Glomerular endothelial cell (primary cell): ENCODE measurements at places on chromosomes 12 and 14. TPM values are rescaled to one million over a fixed set of nuclear protein-coding genes. Genes with fewer than 3 reads are reported as not detected.
A peak's percentile ranks its signal among the peaks of the same experiment; 100 is the strongest.

Gene KRT72
- not detected in 2 replicates for total RNA-seq

Gene PLEK2
- total RNA-seq = 11.3 and 13.8 TPM in 2 replicates

Gene BMP4
- 27.3 and 50.6 TPM in 2 replicates for total RNA-seq

Gene SLCO1B1
- not detected in 2 replicates for total RNA-seq

Gene AHNAK2
- 47.2 and 79.6 TPM in 2 replicates for total RNA-seq

Gene BEGAIN
- 0.05 TPM in 1 of 2 replicates, not detected in the other for total RNA-seq

Gene DIO2
- 0.12 TPM in 1 of 2 replicates, not detected in the other for total RNA-seq

Gene MAP3K9
- total RNA-seq = 0.88 and 2.6 TPM in 2 replicates

Gene SLC5A8
- total RNA-seq = not detected in 2 replicates

Gene GPD1
- total RNA-seq = 2.6 TPM in 1 of 2 replicates, not detected in the other

Gene ADAM20
- total RNA-seq = 0.10 and 0.47 TPM in 2 replicates

Gene SIX6
- total RNA-seq = not detected in 2 replicates

GRCh38 chr12:58888131-58888783 is 32.0 kb downstream of the LRIG3 start:
- no peak for DNase-seq

- no peak for DNase-seq
These were observed 606 bp downstream of the TNFAIP2 start for GRCh38 chr14:103123634-103124500.

GRCh38 chr12:81627336-81628189 is 131.6 kb downstream of the PPFIA2 start:
- DNase-seq = peak; percentile 37

DNA sequence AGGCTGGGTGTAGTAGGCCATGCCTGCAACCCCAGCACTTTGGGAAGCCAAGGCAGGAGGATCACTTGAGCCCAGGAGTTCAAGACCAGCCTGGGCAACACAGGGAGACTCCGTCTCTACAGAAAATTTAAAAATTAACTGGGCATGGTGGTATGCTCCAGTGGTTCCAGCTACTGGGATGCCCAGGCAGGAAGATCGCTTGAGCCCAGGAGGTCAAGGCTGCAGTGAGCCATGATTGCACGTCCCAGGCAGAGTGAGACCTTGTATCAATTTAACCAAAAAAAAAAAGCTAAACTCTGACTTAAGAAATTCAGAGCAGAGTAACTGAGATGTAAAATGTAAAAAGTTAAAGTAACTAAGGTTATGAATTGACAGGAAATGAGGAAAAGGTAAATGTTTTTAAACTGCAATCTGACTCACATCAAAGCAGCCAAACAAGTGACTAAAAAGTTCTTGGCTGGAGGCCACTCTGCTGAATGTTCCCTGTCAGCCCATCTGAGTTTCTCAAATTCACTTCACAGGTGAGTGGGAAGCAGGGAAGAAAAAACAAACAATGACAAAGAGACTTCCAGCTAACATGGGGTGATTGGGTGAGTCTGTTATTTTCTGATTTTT is 21.3 kb downstream of the PRKD1 start:
- DNase-seq = no peak

DNA sequence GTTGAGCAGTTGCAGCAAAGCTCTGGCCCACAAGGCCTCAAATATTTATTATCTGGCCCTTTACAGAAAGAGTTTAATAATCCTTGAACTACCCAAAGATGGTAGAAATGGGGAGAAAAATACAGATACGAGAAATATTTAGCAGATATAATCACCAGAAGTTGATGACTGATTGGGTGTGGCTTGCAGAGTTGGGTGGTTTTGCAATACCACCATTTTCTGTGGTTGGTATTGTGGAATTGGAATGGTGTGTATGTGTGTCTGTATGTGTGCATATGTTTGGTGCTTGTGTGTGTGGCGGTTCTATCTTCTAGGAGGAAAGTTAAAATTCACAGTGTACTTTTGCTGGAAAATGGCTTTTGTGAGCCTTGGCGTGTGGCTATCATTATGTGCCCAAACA is 85.4 kb upstream of the MANSC4 start:
- no peak for DNase-seq

DNA sequence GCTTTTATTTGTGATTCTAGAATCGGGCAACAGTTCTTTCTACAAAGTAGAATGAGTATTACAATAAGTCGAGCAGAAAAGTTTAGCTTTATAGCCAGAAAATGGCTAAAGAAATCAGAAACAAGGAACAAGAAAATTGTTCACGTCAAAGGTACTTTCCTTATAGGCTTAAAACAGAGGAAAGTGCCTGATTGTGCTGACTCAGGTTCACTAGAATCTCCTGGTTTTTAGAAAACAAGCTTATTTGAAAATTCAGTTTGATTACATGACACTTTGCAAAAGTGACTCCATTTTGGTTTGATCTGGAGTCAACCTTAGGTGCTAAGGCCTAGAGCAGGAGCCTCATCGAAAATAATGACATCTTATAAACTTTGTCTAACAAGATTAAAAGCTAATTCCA is 564.7 kb upstream of the FLRT2 start:
- no peak for DNase-seq

GRCh38 chr14:100662879-100663760 is 63.6 kb upstream of the DLK1 start:
- peak; percentile 52 for DNase-seq

- DNase-seq = no peak
These were observed 28.8 kb downstream of the P2RX4 start for GRCh38 chr12:121238604-121239350.

DNA sequence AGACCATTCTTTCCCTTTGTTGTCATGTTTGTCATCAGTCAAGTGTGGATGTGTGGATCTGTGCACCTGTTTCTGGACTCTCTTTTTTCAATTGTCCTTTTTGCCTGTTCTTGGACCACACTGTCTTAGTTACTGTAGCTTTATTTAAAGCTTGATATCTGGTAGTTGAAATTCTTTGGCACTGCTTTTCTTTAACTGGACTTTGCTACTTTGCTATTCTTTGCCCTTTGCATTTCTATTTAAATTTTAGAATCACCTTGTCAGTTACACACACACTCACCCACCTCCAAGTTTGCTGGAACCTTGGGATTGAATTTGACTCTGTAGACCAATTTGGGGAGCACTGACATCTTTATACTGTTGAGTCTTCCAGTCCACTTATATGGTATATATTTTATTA is 61.5 kb downstream of the VRK1 start:
- no peak for DNase-seq

- DNase-seq = no peak
These were observed 17.1 kb downstream of the BCAT1 start for GRCh38 chr12:24931666-24932405.

DNA sequence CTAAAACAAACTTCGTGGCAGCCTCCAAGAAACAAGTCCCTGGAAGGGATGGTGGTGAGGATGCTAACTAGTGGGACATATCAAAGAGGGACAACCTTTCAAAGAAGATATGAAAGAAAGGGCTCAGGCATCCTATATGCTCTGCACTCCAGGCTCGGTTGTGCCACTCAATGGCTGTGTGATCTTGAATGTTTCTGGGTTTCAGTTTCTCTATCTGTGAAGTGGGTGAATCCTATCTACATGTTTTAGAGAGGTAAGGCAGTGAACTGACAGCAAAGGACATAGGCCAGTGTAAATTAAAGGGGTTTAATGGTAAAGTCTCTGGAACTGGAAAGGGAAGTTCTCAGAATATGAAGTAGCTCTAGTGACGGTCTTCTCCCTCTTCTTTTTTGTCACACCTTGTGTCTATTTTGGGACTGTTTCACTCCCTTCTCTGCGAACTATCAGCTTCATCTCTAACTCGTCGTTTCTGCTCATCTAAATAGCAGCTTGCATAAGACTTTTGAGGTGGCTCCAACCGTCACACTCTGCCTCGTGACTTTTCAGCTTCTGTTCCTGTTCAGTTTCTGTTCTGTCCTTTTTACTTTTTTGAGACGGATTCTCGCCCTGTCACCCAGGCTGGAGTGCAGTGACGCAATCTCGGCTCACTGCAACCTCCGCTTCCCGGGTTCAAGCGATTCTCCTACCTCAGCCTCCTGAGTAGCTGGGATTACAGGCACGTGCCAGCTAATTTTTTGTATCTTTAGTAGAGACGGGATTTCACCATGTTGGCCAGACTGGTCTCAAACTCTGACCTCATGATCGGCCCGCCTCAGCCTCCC is 273.6 kb downstream of the SUDS3 start:
- DNase-seq = no peak

DNA sequence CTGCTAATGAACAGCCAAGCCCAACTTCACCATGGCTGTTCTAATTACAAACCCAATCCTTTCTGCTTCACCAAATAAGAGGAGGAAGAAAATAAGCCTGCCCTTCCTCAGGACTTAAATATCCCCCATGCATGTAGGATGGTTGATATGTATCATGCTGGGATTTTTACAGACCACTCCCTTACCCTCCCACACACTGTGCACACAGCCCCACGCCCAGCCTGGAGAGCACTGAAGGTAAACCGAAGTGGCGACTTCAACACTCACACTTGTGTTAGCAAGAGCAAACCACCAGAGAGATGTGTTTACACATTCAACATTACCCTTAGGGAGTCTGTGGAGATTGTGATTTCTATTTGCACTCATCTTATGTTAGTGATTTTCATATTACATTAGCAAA is 241.2 kb downstream of the EGLN3 start:
- no peak for DNase-seq

DNA sequence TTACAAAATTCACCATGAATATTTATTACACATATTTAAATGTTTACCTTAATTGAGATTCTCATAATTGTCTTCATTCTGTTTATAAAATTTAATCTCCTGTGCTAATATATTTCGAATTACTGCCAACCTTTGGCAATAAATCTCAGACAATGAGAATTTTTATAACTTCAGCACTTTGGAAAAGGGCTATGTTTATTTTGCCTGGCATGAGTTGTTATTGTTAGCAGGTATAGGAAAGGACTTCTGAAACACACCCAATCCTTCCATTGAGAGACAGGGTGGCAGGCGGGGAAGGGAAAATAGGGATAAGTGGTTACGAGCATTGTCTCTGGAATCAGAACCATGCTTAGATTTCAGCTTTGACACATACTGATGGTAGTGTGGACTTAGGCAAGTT is 12.1 kb upstream of the MSRB3 start:
- no peak for DNase-seq

DNA sequence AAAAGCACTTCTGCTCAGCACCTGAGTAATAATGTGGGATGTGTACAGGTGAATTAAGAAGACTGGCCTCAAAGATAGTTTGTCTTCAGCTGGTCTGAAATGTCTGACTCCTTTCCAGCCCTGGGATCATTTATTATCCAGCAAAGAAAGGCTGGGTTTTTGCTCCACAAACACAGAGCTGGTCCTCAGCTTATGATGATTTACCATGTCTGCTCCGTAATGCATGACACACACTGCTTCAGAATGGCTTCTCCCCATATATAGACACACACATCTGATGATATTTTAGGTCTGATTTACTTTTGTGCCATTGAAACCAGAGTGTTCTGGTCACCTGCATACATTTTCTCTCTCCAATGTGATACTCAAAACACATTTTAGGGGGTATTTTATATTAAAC is 225.0 kb downstream of the SLC25A21 start:
- DNase-seq = no peak

- no peak for DNase-seq
These were observed 59.7 kb downstream of the PLXNC1 start for GRCh38 chr12:94207849-94208621.

DNA sequence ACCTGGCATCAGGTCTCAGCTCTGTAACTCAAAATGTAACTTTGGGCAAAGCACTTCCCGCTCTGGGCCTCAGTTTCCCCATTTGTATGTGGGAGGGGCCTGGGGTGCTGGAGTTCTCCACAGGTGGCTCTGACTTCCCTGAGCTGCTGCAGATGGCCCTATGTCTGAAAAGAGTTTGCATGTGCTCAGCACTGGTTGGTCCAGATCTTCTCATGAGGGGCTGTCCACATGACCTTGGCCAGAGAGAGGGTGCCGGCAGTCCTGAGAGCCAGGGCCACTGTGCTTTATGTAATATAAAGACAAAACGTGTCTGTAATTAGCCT is 7.2 kb upstream of the CACNA2D4 start:
- DNase-seq = no peak

GRCh38 chr12:48979602-48980388 is 1.7 kb downstream of the WNT1 start:
- no peak for DNase-seq

GRCh38 chr12:19683178-19683927 is 244.1 kb downstream of the AEBP2 start:
- DNase-seq = peak; percentile 96

- no peak for DNase-seq
These were observed 36.7 kb downstream of the SPTLC2 start for GRCh38 chr14:77579780-77580179.

- no peak for DNase-seq
These were observed 167.6 kb downstream of the ANO4 start for GRCh38 chr12:100962086-100962712.

- DNase-seq = no peak
These were observed 270.0 kb upstream of the NAV3 start for GRCh38 chr12:77560714-77561113.

GRCh38 chr14:102590667-102591099 is 1.8 kb upstream of the RCOR1 start:
- no peak for DNase-seq

GRCh38 chr12:70603044-70603443 is 34.2 kb downstream of the PTPRB start:
- no peak for DNase-seq

- no peak for DNase-seq
These were observed 13.4 kb upstream of the DNAH10 start for GRCh38 chr12:123748661-123749060.

- DNase-seq = no peak
These were observed 15.5 kb downstream of the BTBD7 start for GRCh38 chr14:93317210-93317874.

DNA sequence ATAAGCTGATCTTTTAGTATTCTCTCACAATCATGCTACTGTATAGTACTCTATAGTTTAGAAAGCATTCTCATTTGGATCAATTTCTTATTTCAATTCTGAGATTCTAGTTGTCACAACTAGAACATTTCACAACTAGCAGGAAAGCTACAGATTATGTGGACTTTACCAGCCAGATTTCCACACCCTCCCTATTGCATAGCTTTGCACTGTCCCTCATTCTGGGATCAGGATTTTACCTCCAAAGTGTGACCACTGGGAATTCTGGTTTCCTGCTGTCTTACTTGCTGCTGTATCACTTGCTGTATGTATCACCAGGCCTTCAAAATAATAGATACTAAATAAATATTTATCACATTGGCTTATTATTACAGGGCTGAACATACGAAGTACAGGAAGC is 10.2 kb upstream of the PELI2 start:
- DNase-seq = no peak

DNA sequence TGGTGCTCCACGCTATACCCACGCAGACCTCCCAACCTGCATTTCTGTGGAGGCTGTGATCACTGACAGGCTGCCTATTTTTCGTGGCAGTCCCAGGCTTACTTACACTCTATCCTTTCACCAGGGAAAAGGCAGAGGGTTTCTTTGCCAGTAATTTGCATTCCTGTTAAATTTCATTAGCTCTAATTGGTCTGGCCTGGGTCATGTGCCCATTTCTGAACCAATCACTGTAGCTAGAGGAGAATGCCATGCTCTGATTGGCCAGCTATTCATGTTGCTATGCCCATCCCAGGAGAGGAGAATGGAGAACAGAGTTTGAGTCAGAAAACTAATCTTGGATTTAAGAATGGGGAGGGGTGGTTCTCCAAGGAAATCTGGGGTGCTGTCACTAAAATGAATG is 43.2 kb upstream of the TUNAR start:
- DNase-seq = no peak
